Muscle of arm (tissue), 14 donors: ENCODE measurements at places on chromosomes 7 and 10.

- DNase-seq = no peak
These were observed 78.7 kb upstream of the ARID5B start for GRCh38 chr10:61822781-61823230.

DNA sequence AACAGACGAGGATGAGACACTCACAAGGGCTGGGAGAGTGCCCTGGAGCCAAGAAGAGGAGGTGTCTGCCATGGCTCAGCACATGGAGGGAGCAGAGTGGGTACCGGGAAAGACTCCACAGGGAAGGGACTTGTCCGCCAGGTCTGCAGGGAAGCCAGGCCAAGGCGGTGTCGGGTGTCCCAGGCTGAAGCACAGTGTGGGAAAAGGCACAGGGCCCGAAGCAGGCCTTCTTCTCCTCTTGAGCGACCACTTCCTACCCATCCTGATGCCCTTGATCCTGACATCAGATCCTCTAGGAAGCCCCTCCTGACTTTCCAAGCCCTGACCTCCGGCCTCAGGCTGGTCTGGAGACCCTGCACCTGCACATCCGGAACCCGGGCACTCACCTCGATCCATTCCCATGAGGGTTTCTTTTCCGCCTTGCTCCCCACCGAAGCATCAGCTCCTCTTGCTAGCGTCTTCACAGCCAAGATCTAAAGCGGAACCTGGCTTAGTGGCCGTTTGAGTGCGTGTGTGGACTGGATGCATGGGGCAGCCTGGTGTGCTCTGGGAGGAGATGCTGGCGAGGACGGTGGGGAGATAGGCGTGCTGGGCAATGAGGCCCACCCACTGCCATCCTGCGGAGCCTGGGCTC, 8.5 kb downstream of the CALML3 start:
- DNase-seq = no peak

GRCh38 chr7:100400656-100401055, 27.4 kb downstream of the PILRA start:
- DNase-seq = no peak

DNA sequence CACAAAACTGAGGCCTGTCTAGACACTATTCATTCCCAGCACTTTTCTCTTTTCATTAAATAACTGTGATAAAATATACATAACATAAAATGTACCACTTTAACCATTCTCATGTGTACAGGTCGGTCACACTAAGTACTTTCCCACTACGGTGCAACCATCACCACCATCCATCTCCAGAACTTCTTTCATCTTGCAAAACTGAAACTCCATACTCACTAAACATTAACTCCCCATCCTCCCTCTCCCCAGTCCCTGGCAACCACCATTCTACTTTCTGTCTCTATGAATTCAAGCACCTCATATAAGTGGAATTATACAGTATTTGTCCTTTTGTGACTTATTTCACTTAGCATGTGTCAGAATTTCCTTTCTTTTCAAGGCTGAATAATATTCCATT, 53.0 kb downstream of the ARHGAP12 start:
- no peak for DNase-seq

DNA sequence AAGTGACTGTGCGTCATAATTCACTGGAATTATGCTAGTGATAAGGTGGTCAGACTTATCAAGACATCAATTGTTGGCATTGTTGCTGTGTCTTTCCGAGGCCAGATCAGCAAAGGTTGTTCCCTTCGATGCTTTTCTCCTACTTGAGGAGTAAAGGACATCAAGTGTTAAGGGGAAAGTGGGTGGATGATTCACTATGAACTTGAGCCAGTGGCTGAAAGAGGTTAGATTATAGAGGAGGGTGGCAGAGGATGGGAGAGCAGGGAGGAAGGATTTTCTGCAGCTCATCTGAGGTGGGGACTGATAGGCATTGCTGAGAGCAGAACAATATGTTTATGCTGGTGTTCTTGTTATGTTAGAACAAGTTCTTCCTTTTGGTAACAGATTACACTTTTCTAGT, 131.4 kb upstream of the AGR3 start:
- no peak for DNase-seq

- DNase-seq = no peak
These were observed 80.8 kb downstream of the TMEM106B start for GRCh38 chr7:12291870-12292269.

DNA sequence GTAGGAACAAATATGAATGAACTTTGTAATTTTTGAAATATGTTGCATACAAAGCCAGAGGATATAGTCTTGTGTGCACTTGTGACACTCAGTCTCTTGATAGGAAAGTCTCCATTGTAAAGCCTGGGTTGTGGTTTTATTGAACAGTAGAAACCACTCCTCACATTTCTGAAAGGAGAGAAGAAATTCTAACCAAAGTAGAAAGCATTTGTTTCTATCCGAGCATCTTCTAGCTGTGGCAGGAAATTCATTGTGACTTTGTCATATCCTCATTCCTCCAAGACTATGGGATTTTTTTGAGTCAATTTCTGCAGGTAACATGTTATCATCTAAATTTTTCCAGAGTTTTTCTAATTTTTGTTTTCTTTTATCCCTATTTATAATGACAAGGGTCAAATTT, 55.5 kb upstream of the NCF1 start:
- DNase-seq = no peak

DNA sequence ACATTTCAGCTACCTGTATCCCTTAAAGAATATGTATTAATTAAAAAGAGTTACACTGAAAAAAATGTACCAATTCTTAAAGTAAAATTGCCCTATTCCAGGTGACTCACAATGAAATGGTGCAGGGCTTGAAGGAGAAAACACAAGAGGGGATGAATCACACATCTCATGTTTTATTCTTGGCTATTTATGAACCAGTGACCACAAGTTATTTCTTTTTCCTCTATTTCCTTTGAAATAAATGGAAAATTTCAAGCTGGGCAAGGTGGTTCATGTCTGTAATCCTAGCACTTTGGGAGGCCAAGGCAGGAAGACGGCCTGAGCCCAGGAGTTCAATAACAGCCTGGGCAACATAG, 106.8 kb downstream of the UBE2H start:
- no peak for DNase-seq

DNA sequence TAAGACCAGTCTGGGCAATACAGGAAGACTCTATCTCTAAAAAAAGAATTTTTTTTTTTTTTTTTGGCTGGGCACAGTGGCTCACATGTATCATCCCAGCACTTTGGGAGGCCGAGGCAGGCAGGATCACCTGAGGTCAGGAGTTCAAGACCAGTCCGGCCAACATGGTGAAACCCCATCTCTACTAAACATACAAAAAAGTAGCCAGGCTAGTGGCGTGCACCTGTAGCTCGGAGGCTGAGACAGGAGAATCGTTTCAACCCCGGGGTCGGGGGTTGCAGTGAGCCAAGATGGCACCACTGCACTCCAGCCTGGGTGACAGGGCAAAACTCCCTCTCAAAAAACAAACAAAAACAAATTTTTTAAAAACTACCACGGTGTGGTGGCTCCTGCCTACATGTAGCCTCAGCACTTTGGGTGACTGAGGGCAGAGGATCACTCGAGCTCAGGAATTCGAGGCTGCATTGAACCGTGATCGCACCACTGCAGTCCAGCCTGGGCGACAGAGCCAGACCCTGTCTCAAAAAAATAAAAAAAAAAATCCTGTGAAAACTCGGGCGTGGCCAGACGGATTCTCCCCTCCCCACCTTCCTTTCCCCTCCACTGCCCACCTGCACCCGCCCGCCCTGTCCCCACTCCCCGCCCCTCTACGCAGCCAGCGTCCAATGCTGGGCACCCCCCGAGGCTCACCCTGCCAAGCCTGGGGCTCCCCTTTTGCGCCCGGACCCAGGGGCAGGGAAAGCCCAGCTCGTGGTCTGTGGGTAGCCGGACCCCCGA, 745 bp upstream of the ORAI2 start:
- DNase-seq = no peak

DNA sequence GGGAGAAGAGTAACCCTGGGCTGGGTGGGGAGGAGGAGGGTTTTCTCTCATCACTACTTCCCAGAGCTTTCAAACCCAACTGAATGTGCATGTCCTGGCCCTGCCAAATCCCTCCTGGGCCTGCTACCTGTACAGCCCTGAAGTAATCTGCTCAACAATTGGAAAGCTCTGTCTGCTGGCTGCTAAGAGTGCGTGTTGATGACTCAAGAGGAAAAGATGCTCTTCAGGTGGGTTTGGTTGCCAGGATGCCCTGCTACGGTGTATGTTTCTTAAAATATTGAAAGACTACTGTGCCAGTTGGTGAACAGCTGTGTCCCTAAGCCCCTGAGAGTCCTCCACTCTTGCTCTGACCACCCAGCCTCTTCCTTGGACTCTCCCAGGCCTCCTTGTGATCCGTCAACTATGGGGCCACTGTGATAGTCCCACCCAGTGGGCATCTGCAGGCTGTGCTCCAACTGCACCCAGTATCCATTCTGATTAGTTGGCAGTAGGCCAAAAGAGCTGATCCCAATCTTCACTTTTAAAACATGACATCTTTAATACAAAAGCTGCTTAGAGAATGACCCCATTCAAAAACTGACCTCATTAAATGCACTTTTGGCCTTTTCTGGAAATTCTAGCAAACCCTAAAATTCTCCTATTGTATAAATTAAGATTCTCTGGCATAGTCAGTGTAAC, 85.6 kb downstream of the AOAH start:
- DNase-seq = no peak

DNA sequence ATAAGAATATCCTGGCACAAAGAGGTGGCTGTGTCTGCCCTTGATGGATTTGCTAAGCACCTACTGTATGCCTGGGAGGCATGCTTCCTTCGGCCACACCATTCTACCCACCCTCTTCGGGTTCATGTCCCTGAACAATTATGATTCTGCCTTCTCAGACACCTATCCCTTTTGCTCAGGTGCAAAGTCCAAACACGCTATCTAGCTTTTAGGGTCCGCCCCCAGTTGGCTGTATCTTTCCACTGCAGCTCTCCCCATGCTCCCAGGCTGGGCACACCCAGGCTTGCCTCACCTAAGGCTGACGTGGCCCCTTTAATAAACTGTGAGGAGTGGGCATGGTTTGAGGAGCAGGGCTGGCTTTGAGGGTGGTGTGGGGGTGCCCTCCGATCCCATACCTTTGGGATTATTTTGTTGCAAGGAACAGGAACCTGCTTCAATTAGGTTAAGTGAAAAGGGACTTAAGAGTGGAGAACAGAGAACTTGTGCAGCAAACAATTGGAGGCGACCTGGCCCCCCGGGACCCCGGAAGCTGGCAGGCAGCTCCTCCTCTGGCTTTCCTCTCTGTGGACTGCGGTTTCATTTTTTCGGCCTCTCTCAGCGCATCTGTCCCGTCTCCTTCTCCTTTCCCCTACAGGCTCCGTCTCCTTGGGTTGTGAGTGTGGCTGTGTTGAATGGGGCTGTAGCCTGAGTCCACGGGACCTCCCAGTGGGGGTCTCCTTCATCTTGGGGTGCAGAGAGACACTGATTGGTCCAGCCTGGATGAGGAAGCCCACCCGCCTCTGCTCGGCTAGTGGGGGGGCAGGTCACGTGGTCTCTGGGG, 3.8 kb downstream of the CLIP2 start:
- no peak for DNase-seq

DNA sequence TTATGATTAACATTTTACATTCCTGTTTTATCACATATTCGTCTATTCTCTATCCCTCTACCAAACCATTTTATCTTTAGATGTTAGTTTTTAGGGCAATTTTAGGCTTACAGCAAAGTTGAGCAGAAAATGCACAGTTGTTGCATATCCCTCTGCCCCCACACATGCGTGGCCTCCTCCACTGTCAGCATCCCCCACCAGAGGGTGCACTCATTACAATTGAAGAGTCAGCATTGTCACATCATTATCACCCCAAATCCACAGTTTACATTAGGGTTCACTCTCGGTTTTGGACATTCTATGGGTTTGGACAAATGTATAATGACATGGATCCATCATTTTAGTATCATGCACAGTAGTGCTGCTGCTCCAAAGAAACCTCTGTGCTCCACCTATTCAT, 86.4 kb downstream of the WDR37 start:
- DNase-seq = no peak

GRCh38 chr7:101580596-101580995, 48.5 kb downstream of the MYL10 start:
- no peak for DNase-seq

GRCh38 chr7:77473229-77474005, 57.3 kb upstream of the GSAP start:
- no peak for DNase-seq

DNA sequence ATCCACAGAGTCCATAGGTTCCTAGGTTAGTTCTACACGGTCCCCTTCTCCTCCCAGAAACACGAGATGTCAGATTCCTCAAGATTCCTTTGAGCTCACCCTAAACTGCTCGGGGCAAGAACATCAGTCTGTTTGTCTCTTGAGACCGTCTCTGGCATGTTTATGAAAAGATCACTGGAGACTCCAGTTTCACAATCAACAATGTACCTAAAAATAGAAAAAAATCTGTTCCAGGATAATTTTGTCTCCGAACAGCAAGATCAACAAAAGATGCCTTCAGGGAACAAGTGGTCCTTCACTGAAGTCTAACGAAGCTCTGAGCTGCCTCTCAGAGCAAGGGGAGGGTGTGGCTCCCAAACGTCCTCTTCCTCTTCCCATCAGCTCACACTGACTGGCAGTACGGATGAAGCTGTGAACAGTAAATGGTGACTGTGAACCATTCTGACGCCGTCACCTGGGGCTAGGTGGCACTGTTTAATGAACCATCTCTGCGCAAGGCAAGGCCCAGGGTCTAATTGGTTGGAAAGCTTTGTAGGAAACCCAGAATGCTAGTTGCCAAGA, 156.2 kb upstream of the LYZL1 start:
- DNase-seq = no peak

DNA sequence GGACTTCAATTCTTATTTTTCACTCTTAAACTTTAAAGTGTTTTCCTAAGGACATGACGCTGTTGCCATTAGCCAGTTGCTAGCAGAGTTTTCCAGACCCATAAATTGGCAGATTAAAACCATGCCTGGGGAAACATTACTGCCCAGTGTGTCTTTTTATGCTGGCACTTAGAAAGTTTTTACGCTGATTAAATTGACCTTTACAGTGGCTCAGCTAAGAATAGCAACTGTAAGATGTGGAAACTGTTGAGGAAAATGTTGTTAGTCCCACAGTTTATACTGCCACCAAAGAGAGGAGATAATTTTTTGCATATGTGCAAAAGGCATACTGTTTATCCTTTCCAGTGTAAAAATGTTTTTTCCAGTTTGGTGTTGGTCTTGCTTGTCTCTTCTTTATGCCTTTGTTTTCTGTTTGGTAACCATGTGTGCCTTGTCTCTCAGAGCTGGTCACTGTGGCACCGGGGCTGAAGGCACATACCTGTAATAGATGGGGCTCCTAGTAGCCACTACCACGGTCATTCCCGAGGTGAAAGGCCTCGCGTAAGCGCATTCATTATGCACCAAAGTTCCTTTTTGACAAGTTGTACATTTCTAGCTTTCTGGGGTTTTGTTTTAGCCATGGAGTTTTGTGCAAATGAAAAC, 45.3 kb downstream of the CYP17A1 start:
- no peak for DNase-seq

GRCh38 chr7:27723085-27723484, 16.9 kb upstream of the TAX1BP1 start:
- no peak for DNase-seq

GRCh38 chr10:92011560-92012214, 88.1 kb downstream of the BTAF1 start:
- no peak for DNase-seq
